Type B pancreatic cell (in vitro differentiated cells): ENCODE measurements at places on chromosomes 16 and 17. TPM values are rescaled to one million over a fixed set of nuclear protein-coding genes. Genes with fewer than 3 reads are reported as not detected.

DNA sequence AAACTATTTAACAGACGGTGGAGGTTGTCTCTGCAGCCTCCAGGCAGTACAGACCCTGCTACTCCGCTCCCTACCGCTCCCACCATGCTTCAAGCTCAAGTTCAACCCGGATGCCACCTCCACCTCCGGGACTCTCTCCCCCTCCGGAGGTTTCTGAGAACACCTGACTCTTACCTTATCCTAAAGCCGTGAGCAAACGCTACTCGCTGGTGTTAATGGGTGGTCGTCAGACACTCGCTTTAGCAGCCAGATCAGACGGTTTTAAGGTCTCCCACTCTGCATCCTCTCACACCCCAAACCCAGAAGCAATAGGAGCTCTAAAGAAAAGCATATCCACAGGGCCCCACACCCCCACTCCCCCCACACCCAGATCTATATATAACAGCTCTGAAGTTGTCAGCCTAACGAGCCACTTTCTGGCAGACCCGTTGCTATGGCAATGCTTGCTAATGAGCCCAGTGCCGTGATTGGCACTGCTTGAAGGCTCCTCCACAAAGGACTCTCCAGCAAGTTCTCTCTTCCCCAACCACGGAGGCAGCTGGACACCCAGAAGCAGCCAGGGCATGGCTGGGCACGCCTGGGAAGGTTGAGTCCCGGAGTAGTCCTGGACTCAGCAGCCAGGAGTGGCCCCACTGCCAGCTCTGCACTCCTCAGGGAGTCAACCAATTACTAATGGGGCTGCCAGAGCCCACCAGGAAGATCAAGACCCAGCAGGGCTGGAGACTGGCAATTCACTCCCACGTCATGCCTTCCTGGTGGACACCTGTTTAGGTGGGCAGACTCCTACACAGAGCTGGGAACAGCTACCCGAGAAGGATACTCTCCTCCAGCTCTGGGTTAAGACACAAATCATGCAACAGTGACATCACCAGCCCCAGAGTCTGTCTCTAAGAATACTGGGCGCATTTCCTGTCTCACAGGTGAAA is 121.2 kb upstream of the RCVRN start:
- H3K27ac ChIP-seq = peak overlapping the region; percentile 4
- peaks cover 18% of the 10 kb centered on the region for H3K4me1 ChIP-seq

- peak overlapping the region; percentile 62 for H3K4me3 ChIP-seq
- peaks cover 32% of the 10 kb centered on the region for H3K27me3 ChIP-seq
- DNase-seq = no peak
- H3K27ac ChIP-seq = no peak overlapping the region
- H3K36me3 ChIP-seq = peaks cover 4% of the 10 kb centered on the region
- H3K4me1 ChIP-seq = no peaks in the 10 kb centered on the region
Observed at GRCh38 chr16:1991135-1991551, 1.4 kb downstream of the SYNGR3 start.

The CCL23 gene
- total RNA-seq = not detected in 2 replicates

The TAOK1 gene
- total RNA-seq = 55.3 and 63.5 TPM in 2 replicates

GRCh38 chr17:50445730-50446325 is 19.8 kb downstream of the ACSF2 start:
- no peak overlapping the region for H3K4me3 ChIP-seq
- no peak for DNase-seq

DNA sequence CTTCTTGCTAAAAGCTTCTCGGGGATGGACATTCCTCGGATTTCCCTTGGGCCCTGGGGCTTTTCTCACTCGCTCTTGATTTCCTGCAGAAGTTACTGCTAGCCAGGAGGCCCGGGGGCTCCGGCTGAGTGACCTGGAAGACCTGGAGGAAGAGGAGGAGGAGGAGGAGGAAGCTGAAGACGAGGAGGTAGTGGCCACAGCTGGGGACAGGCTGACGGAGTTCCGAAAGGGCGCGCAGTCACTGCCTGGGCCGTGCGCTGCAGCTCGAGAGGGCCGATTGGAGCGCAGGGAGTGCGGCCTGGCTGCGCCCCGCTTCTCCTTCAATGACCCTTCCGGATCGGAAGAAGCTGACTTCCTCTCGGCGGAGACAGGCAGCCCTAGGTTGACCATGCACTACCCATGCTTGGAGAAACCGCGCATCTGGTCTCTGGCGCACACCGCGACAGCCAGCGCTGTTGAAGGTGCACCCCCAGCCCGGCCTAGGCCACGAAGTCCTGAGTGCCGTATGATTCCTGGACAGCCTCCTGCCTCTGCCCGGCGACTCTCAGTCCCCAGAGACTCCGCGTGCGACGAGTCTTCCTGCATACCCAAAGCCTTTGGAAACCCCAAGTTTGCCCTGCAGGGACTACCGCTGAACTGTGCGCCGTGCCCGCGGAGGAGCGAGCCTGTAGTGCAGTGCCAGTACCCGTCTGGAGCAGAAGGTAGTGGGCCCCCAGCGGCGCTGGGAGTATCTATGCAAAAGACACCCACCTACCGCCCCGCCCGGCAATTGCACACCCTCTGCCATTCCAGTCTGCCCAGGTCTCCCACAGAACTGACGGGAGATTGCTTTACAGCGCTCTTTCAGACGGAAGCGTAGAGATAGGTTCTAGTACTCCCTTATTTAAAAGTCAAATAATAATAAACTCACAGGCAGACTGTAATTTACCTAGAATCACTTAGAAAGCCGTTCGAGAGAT is 4.9 kb downstream of the IRX6 start:
- no peak overlapping the region for H3K4me3 ChIP-seq
- peaks cover 32% of the 10 kb centered on the region for H3K4me1 ChIP-seq
- peaks cover 7% of the 10 kb centered on the region for H3K36me3 ChIP-seq
- no peak for DNase-seq
- H3K27me3 ChIP-seq = peaks cover 93% of the 10 kb centered on the region

DNA sequence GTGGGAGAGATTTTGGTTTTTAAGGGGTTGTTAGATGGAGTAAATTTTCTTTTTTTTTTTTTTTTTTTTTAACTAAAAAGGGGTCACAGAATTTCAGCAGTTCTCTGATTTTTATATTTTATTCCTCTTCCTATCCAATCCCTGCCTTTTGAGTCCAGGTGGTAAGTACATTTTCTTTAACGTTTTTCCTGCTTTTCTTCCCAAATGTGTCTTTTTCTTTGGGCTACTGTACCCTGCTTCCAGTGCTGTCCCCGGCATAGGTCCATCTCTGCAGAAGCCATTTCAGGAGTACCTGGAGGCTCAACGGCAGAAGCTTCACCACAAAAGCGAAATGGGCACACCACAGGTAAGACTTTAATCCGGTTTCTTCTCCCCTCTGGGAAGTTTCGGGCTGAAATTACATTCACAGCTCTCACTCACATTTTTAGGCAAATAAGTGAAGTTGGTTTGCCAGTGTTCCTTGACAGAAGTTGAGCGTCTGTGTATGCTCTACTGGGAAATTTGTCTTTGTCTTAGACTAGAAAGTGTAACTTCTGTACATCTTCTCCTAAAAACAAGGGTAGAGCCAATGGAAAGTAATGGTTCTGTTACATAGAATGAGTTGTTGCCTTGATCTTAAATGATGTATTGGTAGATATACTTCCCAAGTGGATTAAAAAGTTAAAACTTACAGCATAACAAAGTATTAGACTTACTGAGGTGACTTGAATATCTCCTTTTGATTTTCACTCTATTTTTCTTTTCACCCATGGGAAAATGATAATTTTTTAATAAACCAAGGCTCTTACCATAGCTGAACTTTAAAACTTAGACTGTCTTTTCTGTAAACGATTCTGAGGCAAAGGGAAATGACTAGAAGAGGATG is 54.5 kb downstream of the TUBD1 start:
- peaks cover 6% of the 10 kb centered on the region for H3K27me3 ChIP-seq
- H3K27ac ChIP-seq = peak overlapping the region; percentile 97
- peaks cover 49% of the 10 kb centered on the region for H3K36me3 ChIP-seq
- peak overlapping the region; percentile 96 for H3K4me3 ChIP-seq
- DNase-seq = peak; percentile 53

GRCh38 chr16:54780266-54780665 is 150.4 kb upstream of the IRX5 start:
- H3K36me3 ChIP-seq = no peaks in the 10 kb centered on the region
- no peak for DNase-seq
- H3K4me1 ChIP-seq = peaks cover 5% of the 10 kb centered on the region
- H3K27me3 ChIP-seq = peaks cover 3% of the 10 kb centered on the region
- H3K27ac ChIP-seq = no peak overlapping the region

- H3K27ac ChIP-seq = no peak overlapping the region
- H3K36me3 ChIP-seq = no peaks in the 10 kb centered on the region
- no peak overlapping the region for H3K4me3 ChIP-seq
- peaks cover 6% of the 10 kb centered on the region for H3K27me3 ChIP-seq
- peaks cover 8% of the 10 kb centered on the region for H3K4me1 ChIP-seq
- no peak for DNase-seq
Observed at GRCh38 chr16:77449208-77449607, 14.4 kb upstream of the ADAMTS18 start.

DNA sequence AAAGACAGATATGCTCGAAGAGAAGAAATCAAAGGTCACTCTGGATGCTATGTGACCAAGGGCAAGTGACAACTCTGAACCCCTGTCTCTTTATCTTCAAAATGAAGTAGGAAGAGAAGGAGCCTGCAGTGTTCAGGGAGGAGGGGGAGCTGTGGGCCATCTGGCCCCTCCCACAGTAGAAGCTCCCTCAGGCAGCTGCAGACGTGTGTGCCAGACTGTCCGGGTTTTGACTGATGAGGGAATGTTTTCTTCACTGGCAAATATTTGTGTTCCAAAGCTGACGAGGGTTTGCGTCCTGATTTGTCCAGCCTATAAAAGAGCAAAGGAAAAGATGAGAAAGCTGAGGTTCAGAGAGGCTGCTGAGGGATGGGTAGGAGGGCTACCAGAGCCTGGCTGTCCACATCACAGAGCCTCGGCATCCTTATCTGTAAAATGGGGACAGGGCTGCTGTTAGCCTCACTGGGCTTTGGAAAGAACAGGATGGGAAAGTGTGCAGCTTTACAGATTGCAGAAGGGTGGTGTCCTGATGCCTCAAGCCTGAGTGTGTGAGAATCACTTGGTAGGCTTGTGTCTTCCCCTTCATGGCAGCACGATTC is 1.8 kb upstream of the GINS2 start:
- peaks cover 7% of the 10 kb centered on the region for H3K36me3 ChIP-seq
- DNase-seq = no peak
- peaks cover 20% of the 10 kb centered on the region for H3K4me1 ChIP-seq
- peak overlapping the region; percentile 50 for H3K27ac ChIP-seq
- peak overlapping the region; percentile 54 for H3K4me3 ChIP-seq

GRCh38 chr16:20818929-20819585 is 12.7 kb downstream of the REXO5 start:
- peaks cover 15% of the 10 kb centered on the region for H3K36me3 ChIP-seq
- no peaks in the 10 kb centered on the region for H3K27me3 ChIP-seq
- H3K4me3 ChIP-seq = no peak overlapping the region
- no peak overlapping the region for H3K27ac ChIP-seq
- no peak for DNase-seq

GRCh38 chr16:8474587-8474986 is 115.7 kb downstream of the TMEM114 start:
- H3K4me1 ChIP-seq = no peaks in the 10 kb centered on the region
- no peaks in the 10 kb centered on the region for H3K36me3 ChIP-seq
- H3K27me3 ChIP-seq = peaks cover 28% of the 10 kb centered on the region
- H3K4me3 ChIP-seq = no peak overlapping the region
- H3K27ac ChIP-seq = no peak overlapping the region

GRCh38 chr16:49602201-49602975 is 228.8 kb downstream of the C16orf78 start:
- DNase-seq = peak; percentile 67
- no peak overlapping the region for H3K27ac ChIP-seq
- no peak overlapping the region for H3K4me3 ChIP-seq
- H3K4me1 ChIP-seq = peaks cover 54% of the 10 kb centered on the region
- peaks cover 4% of the 10 kb centered on the region for H3K27me3 ChIP-seq

- H3K36me3 ChIP-seq = no peaks in the 10 kb centered on the region
- peak overlapping the region; percentile 87 for H3K4me3 ChIP-seq
- H3K27me3 ChIP-seq = peaks cover 4% of the 10 kb centered on the region
- H3K4me1 ChIP-seq = no peaks in the 10 kb centered on the region
Observed at GRCh38 chr16:4271176-4272113, 1.4 kb downstream of the TFAP4 start.

DNA sequence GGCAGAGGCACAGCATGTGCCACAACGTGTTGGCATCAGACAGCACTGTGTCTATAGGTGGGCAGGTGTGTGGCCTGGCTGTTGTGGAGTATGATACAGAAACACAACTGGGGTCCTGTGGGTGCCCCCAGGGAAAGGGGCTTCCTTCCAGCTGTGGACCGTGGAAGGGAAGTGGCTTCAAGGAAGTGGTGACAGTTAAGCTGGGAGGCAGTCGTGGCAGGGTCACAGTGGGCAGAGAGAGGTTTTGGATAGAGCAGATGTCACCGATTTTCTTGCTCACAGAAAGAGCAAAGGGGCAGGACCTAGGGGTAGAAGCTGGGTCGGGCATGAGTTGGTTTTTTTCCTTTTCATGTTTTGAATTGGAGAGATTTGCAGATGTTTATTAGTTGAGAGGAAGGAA is 11.2 kb upstream of the ORAI3 start:
- no peak for DNase-seq
- peaks cover 4% of the 10 kb centered on the region for H3K4me1 ChIP-seq
- peak overlapping the region; percentile 32 for H3K27ac ChIP-seq
- H3K36me3 ChIP-seq = peaks cover 7% of the 10 kb centered on the region

GRCh38 chr17:34252444-34253138 is 2.5 kb upstream of the CCL2 start:
- H3K4me1 ChIP-seq = peaks cover 30% of the 10 kb centered on the region
- H3K4me3 ChIP-seq = peak overlapping the region; percentile 29
- no peak for DNase-seq
- no peak overlapping the region for H3K27ac ChIP-seq

GRCh38 chr17:47615766-47616424 is 33.8 kb upstream of the KPNB1 start:
- H3K4me3 ChIP-seq = no peak overlapping the region
- no peak for DNase-seq
- H3K36me3 ChIP-seq = peaks cover 27% of the 10 kb centered on the region
- H3K27me3 ChIP-seq = no peaks in the 10 kb centered on the region
- H3K27ac ChIP-seq = peak overlapping the region; percentile 63

The EZH1 gene
- total RNA-seq = 30.6 and 37.6 TPM in 2 replicates

DNA sequence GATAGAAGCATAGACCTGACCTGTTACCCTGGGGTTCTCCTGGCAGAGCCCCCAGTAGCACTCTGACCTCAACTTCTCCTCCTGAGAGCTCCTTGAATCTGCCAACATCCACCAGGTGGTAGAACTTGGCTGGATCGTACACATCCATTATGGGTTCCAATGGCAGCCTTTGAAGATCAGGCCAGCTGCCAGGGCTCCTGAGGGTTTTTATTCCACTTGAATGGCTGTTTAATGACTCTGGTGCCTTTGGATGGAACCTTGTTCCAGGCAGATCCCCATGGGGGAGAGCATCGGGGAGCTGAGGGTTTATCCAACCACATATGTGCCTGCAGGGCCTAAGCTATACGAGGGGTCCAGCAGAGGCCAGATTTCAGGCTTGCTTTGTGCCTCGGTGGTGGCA is 47.1 kb upstream of the CLEC19A start:
- H3K27ac ChIP-seq = no peak overlapping the region
- no peaks in the 10 kb centered on the region for H3K4me1 ChIP-seq
- DNase-seq = no peak
- peaks cover 5% of the 10 kb centered on the region for H3K36me3 ChIP-seq
- H3K4me3 ChIP-seq = no peak overlapping the region

The STAT5B gene
- 22.0 and 42.3 TPM in 2 replicates for total RNA-seq
